ENCODE measurements at places on chromosomes 4 and X.
A peak's percentile ranks its signal among the peaks of the same experiment; 100 is the strongest.

DNA sequence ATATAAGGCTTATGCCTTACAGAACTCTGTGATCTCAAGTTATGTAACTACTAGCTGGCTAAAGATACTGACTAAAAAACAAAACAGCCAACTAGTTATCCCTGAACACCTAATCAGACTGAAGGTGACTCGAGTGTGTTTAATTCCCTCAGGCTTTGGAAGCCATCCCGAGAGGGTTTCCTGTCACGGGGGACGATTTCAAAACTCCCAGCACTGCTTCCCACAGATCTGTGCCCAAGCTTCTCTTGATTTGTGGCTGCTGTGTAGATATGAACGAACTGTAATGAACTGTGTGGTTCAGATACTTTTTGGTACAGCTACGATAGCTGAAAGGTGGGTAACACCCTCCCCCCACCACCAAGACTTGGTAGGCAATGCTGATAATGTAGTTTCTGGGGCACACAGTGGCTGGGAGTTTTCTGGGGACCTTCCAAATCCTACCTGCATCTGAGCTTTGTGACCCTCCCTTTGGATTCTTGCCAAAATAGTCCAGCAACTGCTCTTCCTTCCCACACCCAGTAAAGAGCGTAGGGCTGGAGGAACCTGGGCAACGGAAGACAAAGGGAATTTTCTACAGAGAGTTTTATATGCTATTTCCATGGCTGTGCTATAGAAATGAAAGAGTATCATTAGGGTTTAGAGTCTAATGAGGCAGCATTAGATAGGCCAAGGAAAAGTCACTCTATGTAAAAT is 148.8 kb downstream of the MGST2 start:
- DNase-seq: no peak

DNA sequence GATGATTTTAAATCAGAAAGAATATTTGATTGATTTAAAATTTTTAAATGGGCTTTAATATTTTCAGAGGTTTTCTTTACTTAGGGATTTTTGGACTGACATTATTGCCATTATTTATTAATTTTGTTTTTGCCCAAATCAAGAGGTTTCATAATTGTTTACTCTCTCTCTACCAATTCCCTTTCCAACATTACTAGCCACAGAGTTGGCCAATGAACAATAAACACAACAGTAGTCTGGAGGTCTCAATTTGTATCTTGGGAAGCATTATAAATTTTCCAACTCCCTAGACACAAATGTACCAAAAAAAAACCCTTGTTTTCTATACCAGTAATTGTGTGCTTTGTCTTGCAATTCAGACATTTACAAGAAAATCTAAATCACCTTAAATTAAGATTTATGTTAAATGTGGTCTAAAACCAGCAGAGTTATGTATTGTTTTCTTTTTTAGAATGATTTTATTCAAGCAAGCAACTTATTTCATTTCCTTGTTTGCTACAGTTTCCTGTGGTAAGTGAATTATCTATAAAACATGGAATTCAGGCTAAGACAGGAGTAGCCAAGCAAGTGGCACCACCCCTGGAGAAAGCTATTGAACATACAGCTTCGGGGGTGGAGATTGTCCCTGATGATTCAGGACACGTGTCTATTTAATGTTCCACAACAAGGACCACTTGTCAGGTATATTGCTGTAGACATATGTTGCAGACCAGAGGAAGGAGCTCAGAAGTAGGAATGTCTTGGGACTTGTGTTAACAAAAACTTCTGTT is 622 bp downstream of the KLKB1 start:
- no peak for DNase-seq

- DNase-seq: no peak
These were observed 37.6 kb downstream of the TNIP3 start for GRCh38 chr4:121126449-121127006.

- DNase-seq: no peak
These were observed 15.2 kb upstream of the GTPBP6 start for GRCh38 chrX:333611-334311.

DNA sequence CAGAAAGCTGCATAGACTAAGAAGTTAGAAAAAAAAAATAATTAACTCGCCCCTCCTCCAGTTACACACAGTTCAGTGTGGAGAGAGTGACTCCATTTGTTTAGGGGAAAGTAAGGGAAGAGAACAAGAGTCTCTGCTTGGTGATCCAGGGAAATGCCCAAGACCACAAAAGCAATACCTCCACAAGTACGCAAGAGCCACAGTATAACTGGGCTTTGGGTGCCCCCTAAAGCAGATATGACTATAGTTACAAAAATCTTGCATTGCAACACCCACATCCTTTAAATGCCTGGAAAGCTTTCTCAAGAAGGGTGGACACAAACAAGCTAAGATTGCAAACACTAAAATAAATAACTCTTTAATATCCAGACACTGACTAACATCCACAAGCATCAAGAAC is 164.2 kb upstream of the NRK start:
- no peak for DNase-seq

- DNase-seq: no peak
These were observed 172.8 kb upstream of the DCAF12L2 start for GRCh38 chrX:126338916-126339315.

DNA sequence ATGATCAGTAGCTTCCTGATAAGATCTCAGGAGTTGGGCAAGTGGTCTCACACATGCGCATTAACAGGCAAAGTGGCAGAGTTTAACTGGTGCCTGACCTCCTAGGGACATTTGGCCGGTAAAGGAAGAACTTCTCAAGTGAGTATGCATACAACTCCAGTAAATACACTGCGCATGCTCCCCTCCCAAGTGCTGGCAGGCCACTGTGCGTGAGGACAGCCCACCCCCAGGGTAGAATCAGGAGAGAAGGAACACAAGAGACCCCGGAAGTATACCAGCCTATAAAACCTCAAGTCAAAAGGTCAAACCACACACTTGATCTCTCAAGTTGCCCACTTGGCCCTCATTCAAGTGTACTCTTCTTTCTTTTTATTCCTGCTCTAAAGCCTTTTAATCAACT is 225.5 kb upstream of the ANKRD50 start:
- no peak for DNase-seq

GRCh38 chr4:103425406-103425805 is 227.3 kb upstream of the CENPE start:
- DNase-seq: no peak

GRCh38 chr4:98151145-98151924 is 8.1 kb upstream of the STPG2 start:
- no peak for DNase-seq

DNA sequence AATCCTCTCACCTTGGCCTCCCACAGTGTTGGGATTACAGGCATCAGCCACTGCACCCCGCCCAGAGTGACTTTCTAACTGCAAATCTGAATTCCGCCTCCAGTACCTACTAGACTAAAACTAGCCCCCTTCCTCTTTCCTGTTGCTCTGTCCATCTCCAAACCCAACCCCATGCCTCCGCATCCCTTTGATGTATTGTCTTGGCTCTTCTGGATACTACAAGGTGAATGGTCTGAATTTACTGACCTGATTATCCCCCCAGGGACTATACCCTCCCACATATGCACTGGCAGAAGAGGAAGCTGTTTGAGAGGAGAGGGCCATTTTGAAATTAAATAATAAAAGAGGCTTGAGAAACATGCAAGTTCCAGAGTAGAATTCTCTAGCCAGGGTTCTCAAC is 17.7 kb upstream of the TFDP3 start:
- no peak for DNase-seq

DNA sequence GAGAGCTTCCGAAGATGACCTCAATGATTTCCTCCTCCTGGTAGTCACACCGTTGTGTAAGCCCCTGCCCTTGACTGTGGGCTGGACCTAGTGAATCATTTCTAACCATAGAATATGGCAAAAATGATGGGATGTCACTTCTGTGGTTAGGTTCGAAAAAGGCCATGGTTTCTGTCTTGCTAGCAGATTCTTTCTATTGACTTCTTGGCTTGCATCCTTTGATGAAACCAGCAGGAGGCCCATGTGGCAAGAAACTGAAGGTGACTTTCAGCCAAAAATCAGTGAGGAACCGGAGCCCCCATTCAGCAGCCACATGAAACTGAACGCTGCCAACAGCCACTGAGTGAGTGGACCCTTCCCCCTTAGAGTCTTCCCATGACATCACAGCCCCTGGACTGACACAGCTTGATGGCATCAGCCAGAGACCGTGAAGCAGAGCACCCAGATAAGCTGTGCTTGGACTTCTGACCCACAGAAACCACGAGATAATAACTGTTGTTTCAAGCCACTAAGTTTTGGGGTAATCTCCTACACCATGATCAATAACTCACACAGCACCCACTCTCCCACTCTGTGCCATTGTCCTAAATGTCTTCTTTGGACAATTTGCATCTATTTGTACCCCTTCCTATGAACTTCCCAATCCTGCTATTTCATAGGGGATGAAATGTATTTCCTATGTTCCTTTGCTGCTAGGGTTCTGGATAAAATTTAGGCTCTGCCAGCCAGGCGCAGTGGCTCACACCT is 148.0 kb upstream of the STX18 start:
- no peak for DNase-seq

GRCh38 chr4:152817331-152817730 is 37.6 kb downstream of the ARFIP1 start:
- DNase-seq: no peak

- DNase-seq: no peak
These were observed 49.5 kb downstream of the HTRA3 start for GRCh38 chr4:8319061-8319460.

DNA sequence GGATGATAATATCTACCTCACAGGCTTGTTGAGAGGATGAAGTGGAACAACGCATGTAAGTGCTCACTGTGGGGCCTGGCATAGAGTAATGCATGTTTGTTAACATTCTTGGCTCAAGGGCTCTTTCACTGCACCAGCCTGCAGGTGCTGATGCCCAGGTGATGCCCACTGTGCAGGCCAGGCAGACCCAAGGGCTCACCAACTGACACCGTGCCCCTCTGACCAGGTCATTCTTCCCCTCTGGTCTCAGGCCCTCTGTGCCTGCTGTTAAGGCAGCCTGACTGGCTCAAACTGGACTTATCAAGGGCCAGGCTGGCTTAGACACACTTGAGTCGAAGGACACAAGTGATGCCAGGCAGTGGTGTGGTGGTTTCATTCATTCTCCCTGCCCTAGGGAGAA is 90.5 kb downstream of the PJA1 start:
- DNase-seq: no peak

DNA sequence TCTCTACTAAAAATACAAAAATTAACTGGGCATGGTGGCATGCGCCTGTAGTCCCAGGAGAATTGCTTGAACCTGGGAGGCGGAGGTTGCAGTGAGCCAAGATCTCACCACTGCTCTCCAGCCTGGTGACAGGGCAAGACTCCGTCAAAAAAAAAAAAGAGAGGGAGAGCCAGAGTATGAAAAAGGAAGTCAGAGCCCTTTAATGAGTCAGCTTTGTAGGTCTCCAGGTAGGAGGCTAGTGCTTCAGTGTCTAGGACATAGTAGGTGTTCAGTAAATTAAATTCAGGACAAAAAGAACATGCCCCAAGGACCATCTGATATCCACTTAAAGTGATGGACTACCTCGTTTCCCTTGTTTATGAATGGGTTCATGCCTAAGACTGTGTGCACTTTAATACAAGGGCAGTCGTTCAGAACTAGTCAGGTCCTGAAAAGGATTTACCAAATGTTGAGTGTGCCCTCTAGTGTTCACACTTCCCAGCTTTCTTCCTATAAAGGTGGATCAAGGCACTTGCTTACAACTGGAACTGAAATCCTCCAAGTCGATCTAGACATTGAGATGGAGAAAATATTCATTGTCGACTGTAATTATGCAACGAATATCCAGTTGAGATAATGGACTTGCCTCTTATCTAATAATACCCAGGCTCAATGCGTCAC is 29.0 kb downstream of the F9 start:
- peak; percentile 10 for DNase-seq

- DNase-seq: no peak
These were observed 249.4 kb downstream of the ADAMTS3 start for GRCh38 chr4:72319601-72320021.

GRCh38 chr4:87068583-87069021 is 133.8 kb downstream of the AFF1 start:
- no peak for DNase-seq

DNA sequence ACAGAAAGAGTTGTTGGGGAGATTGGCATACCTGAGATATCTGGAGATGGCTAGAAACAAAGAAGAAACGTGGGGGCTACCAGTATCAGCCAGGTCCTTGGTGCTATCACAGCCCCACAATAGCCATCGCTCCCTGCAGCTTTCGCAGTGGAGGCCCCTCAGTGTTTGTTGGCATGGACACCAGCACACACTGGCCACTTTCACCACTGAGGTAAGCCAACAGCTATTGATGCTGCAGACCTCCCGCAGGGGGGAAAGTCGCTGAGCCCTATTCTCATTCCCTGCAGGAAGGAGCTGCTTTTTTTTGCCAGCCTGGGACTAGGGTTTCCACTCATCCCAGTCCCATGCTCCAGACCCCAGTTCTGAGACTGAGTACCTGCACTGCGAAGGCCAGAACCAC is 879.2 kb upstream of the IGFBP7 start:
- no peak for DNase-seq
